Activated naive CD8-positive, alpha-beta T cell treated with anti-CD3 and anti-CD28 coated beads for 36 hours (primary cell): ENCODE measurements at places on chromosomes 3 and 15. TPM values are rescaled to one million over a fixed set of nuclear protein-coding genes. Genes with fewer than 3 reads are reported as not detected.

GRCh38 chr3:69671082-69671952 lies 67.9 kb upstream of the MITF start:
- DNase-seq = no peak

GRCh38 chr3:173066044-173067004 lies 74.7 kb downstream of the SPATA16 start:
- no peak for DNase-seq

- DNase-seq = no peak
Observed at GRCh38 chr3:10469441-10470119, 35.8 kb downstream of the ATP2B2 start.

The TGM5 gene
- total RNA-seq = 0.38 TPM

The RAD51 gene
- total RNA-seq = 69.6 TPM
